Germinal center (tissue), 1 donor: ENCODE measurements at places on chromosomes 16 and 17.

GRCh38 chr17:36505171-36505570 is 18.7 kb downstream of the ZNHIT3 start:
- DNase-seq = no peak

GRCh38 chr17:61475726-61476125 is 23.5 kb downstream of the TBX4 start:
- DNase-seq = no peak

- no peak for DNase-seq
Measured at GRCh38 chr16:24609740-24610415, 70.5 kb downstream of the RBBP6 start.

- no peak for DNase-seq
Measured at GRCh38 chr17:73691321-73691766, 47.1 kb upstream of the SDK2 start.

DNA sequence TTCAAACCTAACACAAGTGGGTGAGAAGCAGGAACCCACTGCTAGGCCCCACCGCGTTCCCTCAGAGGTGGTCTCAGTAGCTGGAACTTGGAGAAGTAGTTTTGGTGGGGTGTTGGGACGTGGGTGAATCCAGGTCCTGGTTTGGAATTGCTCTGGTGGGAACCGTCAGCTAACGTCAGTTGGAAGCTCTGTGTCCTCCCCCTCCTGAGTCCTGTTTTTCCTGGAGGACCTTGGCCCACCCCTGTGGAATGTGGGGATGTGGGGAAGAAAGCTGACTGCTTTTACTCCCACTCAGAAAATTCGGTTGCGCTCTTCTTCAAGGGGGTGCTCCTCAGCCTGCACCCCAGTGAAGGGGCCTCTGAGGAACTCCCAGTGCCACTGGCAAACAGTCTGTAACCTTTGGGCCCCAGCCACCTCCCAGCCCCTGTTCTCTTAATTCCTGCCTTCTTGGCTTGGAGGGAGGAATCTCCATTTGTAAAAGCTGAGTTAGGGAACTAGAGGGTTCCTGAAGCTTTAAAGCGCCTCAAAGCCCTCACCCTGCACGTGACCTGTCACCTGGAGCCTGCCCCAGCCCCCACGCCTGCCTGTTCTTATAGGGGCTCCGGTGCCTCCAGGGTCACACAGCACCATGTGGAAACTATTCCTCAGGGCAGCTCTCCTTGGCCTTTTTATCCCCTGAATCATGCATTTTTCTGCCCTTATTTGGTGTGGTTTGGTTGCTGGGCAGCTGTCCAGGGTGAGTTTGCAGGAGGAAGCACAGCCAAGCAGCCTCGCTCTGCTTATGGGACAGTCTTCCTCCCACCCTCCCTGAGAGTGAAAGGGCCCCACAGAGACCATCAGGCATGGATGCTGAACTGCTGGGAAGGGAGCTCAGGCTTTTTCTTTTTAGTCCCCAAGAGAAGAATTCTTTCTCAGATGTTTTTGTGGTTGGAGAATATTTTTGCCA is 16.2 kb upstream of the NAGLU start:
- no peak for DNase-seq

DNA sequence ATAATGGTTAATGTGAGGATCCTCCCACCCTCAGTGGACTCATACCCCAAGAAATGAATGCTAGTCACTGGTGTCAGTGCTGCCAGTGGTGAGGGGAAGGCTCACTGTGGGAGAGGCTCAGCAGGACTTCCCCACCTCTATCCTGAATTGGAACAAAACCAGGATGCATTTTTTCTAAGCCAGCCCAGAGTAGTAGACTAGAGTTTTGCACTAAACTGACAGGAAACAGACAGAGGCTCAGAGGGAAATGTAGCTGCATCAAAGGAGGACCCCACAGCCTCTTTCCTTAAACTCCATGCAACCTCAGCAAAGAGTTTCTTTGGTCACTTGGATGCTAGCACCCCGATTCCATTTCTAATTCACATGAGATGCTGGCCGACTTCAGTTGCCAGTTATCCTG is 10.7 kb upstream of the SKAP1 start:
- no peak for DNase-seq
